ENCODE measurements at places on chromosomes 4 and X.

DNA sequence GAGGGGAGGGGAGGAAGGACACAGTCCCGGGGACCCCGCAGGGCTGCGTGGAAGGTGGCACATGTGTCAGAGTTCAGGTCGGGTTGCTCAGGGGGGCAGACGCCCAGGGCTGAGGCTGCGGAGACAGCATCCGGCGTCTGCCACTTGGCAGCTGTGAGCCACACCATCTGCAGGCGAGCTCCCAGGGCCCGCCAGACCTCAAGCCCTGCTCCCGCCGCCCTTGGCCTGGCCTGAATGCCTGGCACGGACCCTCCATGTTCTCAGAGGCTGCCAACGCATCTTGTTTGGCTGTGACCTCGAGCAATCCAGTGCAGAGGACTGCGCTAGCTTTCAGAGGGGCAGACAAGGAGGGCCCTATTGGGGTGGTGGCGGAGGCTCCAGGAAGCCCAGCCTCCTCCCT lies 5.1 kb downstream of the BGN start:
- no peak for DNase-seq

GRCh38 chr4:174631901-174632758 lies 109.8 kb upstream of the HPGD start:
- DNase-seq: no peak

DNA sequence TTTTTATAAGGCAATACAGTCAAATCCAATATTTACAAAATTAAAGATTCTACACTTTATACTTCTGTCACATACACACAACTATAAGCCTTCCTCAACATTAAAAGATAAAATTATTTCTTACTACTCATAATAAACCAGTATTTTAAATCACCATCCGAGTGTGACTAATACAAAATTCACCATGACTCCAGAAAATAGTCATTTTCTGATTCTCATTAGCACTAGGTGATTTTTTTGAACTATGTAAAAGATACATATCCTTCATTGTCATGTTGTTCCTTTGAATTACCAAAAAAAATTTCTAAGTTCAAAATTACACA lies 646 bp upstream of the SLC7A11 start:
- no peak for DNase-seq

- peak; percentile 76 for DNase-seq
Observed at GRCh38 chrX:11758400-11759171, 549 bp downstream of the MSL3 start.

GRCh38 chr4:38163216-38164006 lies 203.2 kb downstream of the PTTG2 start:
- DNase-seq: no peak

DNA sequence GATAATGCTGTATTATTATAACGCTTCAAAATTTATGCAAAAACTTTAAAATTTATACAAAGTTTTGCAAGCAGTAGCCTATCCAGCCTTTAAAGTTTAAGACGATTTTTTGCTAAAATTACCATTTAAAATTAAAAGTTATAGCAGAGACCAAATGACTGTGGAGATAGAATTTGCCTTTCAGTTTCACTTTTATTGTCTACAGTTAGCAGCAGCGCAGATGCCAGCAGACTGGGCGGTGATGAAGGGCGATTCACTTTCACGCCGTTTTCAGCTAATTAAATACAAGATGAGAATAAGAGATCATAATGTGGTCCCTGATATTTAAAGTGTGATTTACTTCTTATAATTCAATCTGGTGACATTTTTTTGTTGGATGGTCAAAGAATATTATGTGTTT lies 1381.5 kb upstream of the ADGRL3 start:
- no peak for DNase-seq

- no peak for DNase-seq
Observed at GRCh38 chrX:69210581-69210980, 45.3 kb upstream of the PJA1 start.

GRCh38 chr4:13323921-13324320 lies 160.2 kb downstream of the RAB28 start:
- DNase-seq: no peak

DNA sequence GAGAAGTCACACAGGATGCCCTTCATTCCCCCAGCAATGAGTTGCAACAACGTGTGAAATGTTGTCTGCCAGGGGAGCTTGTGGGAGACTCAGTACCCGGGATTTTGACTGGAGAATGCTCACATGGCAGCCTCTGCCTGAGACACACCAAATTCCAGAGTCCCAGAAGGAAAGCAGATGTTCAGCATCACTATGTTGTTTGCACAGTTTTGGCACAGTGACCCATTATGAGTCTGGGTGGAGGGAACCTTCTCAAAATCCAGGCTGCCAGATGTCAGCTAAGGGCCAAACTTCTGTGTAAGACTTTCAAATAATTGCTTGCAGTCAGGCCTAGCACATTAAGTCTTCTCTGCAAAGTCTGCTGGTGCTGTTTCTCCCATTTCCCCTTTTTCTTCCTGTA lies 1029.7 kb upstream of the TENM3 start:
- DNase-seq: no peak

GRCh38 chr4:7155590-7156071 lies 36.7 kb upstream of the SORCS2 start:
- no peak for DNase-seq

DNA sequence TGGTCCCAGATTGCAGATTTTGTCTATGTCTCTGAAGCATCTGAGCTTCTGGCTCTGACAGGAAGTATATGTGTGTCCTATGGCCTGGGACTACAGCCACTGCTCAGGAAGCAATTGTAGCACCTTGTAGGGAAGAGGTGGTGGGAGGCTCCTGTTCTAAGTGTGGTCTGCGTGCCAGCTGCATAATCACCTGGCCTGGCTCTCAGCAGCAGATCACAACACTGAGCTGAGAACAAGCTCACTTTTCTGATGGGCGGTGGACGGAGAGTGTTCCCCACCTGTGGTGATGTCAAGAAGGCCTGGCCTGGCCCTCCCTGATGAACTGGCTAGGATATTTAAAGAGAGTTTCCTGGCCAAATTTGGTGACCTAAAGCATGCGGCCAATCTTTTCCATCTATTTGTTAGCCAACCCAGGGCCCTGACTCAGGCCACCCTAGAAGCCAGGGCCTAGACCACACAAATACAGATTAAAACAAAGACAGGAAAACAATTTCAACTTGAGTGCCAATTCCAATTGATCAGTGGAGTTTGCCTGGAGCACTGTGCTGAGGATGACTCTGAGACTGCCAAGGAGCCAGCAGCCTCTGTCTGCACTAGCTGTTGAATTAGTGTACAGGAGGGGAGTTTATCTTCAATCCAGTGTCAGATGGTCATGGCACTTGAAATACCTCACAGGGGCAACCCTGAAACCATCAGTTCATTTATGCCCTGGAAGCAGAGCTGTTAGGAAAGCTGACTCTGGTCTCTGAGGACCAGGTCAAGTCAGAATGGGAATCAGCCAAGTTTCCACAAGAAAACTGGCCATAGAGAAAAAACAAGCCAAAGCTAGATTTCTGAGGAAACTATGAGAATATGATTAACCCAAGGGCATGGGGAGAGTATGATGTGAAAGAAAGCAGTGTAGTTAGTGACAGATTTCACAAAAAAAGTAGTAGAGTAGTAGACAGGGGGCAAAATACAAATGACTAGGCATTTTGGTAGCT lies 47.4 kb downstream of the PRDM5 start:
- DNase-seq: no peak

DNA sequence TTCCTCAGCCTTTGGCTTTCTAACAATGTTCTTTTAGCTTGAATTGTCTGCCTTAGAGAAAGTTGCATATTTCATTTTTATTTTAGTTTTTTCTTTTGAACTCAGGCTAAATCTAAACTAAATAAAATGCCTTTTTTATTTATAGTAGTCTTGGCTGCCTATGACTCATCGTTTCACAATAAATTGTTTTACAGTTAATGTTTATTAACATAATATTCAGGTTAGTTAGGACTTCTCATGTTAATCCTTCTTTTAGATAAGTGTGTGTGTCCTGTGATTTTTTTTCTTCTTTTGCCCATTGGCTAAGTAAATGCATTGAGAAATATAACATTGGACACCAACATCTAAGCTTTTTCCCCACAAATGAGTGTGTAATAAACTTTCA lies 1.6 kb downstream of the RP2 start:
- no peak for DNase-seq

- no peak for DNase-seq
Observed at GRCh38 chr4:158071931-158072330, 100.9 kb downstream of the GASK1B start.

GRCh38 chr4:78056265-78057129 lies 626 bp upstream of the FRAS1 start:
- no peak for DNase-seq

GRCh38 chr4:147247579-147247978 lies 233.3 kb upstream of the EDNRA start:
- DNase-seq: no peak

- DNase-seq: no peak
Observed at GRCh38 chrX:47293106-47293505, 60.3 kb downstream of the USP11 start.

GRCh38 chr4:73451404-73451803 lies 15.4 kb downstream of the AFP start:
- no peak for DNase-seq

Measured in T-helper 22 cell (primary cell).